ENCODE measurements at places on chromosomes 13 and 19.

GRCh38 chr19:31113293-31113692 is 235.9 kb downstream of the TSHZ3 start:
- DNase-seq, result no peak

DNA sequence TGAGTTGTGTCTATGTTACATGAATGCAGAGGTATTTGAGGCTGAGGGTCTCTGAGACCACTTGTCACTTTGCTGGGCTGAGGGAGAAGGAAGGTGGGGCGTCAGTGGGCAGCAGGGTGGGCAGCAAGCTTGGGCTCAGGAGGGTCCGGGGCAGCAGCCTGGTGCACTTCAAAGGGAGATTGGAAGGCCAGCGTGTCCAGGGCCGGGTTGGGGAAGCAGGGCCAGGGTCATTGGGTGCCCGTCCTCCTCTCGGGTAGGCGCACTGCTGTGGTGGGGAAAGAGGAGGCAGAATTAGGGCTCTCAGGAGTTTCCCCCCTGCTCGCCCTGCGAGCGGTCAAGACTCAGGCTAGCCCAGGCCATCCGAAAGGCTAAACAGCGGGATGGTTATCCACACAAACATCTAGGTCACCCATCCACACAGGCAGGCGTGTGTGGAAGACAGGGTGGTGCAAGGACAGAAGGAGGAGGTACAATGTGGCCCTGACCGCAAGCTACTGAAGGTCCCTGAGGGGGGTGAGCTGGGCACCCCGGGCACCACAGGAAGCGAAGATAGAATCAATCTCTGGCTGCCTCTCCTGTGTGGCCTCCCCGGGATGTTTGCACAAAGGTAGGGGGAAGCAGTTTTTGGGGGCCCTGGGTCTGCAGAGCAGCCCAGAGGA is 37.7 kb downstream of the MYO9B start:
- no peak for DNase-seq

GRCh38 chr13:73751290-73751689 is 382.9 kb downstream of the KLF12 start:
- DNase-seq, result no peak

DNA sequence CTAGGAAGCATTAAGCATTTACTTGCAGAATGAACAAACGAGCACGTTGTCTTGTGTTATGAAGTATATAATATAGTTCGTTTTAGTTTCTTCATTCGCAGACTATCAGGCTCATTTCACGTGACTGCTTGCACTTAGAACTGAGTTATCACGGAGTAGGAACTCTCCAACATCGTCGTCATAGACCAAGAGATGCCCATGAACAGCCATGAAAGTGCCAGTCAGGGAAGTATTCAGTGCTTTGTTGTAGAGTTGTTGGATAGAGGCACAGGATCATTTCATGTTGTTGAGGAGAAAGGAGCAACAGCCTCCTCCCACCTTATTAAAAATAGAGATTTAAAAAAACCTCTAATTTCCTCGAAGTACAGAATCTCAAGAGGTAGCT is 977 bp upstream of the IL17D start:
- no peak for DNase-seq

GRCh38 chr19:20271215-20271926 is 104.4 kb downstream of the ZNF486 start:
- DNase-seq, result no peak

DNA sequence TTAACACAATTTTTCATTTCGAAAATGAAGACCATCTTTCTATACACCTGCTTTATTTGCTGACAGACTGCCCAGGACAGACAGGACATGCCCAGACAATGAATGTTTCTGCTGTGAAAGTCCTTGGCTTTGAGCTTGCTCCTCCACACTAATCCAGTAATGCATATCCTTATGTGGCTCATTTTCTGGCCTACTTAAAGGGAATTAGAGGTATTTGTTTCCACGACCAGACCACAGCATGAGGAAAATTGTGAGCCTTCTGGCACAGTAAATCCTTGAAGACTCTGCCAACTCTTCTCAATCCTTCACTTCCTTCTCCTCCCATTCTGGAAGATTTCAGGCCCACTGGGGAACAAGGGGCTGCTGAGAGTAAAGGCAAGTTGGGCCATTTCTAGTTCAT is 25.7 kb downstream of the CCDC70 start:
- no peak for DNase-seq

DNA sequence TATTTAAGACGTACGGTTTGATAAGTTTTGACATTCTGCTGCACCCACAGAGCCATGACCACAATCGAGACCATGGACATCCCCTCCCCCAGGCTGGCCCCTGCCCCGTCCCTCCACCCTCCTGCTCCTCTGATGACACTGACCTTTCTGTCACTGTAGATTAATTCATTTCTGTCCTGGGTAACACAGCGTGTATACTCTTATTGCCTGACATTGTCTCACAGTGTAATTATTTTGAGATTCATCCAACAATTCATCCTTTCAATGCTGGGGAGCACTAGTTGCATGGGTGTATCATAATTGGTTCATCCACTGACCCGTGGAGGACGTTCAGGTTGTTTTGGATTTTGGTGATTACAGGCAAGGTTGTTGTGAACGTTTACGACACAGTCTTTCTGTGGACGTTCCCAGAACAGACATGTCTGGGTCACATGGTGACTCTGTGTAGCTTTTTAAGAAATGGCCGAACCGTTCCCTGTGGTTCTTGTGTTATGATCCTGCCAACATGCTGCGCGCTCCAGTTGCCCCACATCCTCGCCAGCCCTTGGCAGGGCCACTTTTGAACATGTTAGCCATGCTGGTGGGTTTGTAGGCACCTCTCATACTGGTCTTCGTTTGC is 41.9 kb downstream of the C13orf46 start:
- no peak for DNase-seq

Data from stimulated activated CD8-positive, alpha-beta memory T cell treated with anti-CD3 and anti-CD28 coated beads, Interleukin-15, amount 100 ng/mL, for 24 hours (primary cell).